ENCODE measurements at places on chromosomes 4 and X. TPM values are rescaled to one million over a fixed set of nuclear protein-coding genes. Genes with fewer than 3 reads are reported as not detected.

The GPAT3 gene
- total RNA-seq: 11.4 TPM

The MGAT4D gene
- total RNA-seq: not detected

The PHEX gene
- total RNA-seq: 0.25 TPM

The CTAG2 gene
- total RNA-seq: 0.28 TPM

The PFKFB1 gene
- 0.31 TPM for total RNA-seq

The ART3 gene
- total RNA-seq: not detected

The RBMXL3 gene
- not detected for total RNA-seq

The GPR173 gene
- total RNA-seq: 5.4 TPM

The QRFPR gene
- total RNA-seq: 7.8 TPM

The IL13RA2 gene
- total RNA-seq: 0.31 TPM

DNA sequence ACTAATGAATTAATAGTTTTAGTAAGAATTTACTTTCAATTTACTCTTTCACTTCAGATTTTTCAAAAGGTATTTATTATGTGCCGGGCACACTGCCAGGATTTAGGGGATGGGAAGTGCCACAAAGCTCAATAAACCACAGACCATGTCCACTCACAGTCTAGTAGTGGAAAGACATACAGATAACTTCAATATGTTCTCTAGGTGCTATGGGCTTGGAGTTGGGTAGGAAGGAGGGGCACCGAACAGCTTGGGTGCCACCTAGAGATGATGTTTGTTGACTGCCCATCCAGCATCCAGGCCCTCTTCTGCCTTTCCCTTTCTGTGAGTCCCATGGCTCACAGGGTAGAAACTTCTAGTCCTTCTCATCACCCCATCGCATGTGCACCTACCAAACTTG, 17.8 kb downstream of the MFAP3L start:
- H3K4me3 ChIP-seq: no peak overlapping the region
- no peak for DNase-seq
- no peaks in the 10 kb centered on the region for H3K36me3 ChIP-seq

DNA sequence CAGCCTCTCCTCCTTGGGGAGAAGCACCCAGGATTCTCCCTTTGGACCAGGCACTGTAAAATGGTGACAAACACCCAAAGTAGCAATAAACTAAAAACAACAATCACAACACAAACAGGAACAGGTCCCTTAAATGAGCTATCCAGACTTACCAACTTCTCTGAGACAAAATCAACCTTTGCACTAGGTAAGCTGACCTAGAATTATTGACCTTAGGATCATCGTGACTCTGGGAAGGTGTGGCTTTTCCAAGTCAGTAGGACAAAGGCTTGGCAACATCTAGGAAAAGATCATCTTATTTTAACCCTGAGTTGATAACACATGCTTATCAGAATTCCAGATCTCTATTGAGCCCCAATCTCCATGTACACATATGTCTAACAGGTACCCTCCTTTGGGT, 166.7 kb downstream of the PRDM5 start:
- H3K27ac ChIP-seq: no peak overlapping the region
- no peaks in the 10 kb centered on the region for H3K27me3 ChIP-seq
- no peaks in the 10 kb centered on the region for H3K36me3 ChIP-seq
- no peak for DNase-seq
- H3K4me3 ChIP-seq: no peak overlapping the region

GRCh38 chr4:740656-741282, 35.1 kb downstream of the PCGF3 start:
- H3K36me3 ChIP-seq: peaks cover 2% of the 10 kb centered on the region
- no peaks in the 10 kb centered on the region for H3K27me3 ChIP-seq

DNA sequence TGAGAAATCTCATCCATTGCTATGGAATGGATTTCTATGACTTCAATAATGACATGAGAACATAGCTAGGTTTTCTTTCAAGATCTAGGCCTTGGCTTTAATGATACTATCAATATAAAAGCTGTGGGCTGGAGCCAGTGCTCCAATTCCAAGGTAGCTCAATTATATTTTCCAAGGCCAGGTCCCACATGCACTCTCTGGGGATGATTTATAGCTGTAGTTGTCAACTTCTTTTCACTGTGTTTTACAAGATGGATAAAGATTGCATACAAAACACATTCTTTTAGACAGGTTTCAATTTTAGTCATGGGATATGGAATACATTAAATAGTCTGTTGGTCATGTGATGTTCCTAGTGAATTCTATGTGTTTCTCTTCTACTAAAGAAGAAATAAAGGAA, 156.7 kb downstream of the DCAF12L1 start:
- H3K27me3 ChIP-seq: no peaks in the 10 kb centered on the region
- H3K4me3 ChIP-seq: no peak overlapping the region
- H3K36me3 ChIP-seq: no peaks in the 10 kb centered on the region
- no peak for DNase-seq
- H3K27ac ChIP-seq: no peak overlapping the region
- H3K4me1 ChIP-seq: no peaks in the 10 kb centered on the region

GRCh38 chr4:183165376-183165775, 66.3 kb downstream of the WWC2 start:
- H3K36me3 ChIP-seq: no peaks in the 10 kb centered on the region
- no peak overlapping the region for H3K4me3 ChIP-seq
- peak; percentile 27 for DNase-seq

GRCh38 chr4:35063031-35063570, 1181.2 kb downstream of the ARAP2 start:
- DNase-seq: no peak
- no peak overlapping the region for H3K27ac ChIP-seq
- no peaks in the 10 kb centered on the region for H3K36me3 ChIP-seq
- no peaks in the 10 kb centered on the region for H3K27me3 ChIP-seq
- H3K4me3 ChIP-seq: no peak overlapping the region

DNA sequence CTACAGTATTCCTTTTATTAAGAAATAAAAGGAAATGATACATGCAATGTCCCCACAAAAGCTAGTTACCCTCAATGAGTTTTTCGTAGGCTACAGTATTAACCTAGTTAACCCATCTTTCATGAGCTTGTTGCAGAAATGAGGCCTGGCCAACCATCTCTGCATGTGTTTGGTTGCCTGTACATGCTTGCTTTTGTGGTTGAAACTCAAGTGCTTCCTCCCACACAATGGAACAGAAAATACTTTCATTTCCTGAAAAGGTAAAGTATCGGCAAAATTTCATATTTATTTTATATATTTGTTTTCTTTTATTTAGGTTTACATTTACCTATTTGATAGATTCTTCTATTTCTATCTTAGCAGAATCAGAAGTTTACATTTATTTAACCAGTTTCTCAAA, 214.6 kb upstream of the FAM241A start:
- H3K4me3 ChIP-seq: no peak overlapping the region
- no peaks in the 10 kb centered on the region for H3K4me1 ChIP-seq
- H3K36me3 ChIP-seq: no peaks in the 10 kb centered on the region
- H3K27me3 ChIP-seq: no peaks in the 10 kb centered on the region

DNA sequence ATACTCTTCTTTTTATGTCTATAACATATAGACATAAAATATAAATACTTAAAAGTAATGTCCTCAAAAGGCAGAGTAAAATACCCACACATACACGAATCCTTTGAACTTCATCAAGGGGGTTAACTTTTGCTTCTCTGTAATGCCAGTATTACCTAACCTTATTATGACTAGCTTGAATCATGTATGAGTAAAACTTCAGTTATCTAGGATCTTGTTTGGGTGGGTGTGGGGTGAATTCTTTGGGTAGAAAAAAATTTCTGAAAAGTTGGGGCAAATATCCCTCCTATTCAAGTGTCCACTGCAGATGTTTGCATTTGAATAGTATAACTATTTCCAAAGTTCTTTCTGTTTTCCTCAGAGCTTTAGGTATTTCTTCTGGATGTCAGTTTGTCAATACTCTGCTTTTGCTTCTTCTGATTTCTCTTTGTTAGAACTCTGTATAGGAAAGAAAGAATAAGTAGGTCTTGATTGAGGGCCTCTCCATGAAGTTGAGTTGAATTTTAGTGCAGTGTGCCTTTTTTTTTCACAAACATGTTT, 173.8 kb downstream of the ADGRL3 start:
- no peak overlapping the region for H3K27ac ChIP-seq
- H3K4me1 ChIP-seq: no peaks in the 10 kb centered on the region
- no peak for DNase-seq
- H3K4me3 ChIP-seq: no peak overlapping the region

DNA sequence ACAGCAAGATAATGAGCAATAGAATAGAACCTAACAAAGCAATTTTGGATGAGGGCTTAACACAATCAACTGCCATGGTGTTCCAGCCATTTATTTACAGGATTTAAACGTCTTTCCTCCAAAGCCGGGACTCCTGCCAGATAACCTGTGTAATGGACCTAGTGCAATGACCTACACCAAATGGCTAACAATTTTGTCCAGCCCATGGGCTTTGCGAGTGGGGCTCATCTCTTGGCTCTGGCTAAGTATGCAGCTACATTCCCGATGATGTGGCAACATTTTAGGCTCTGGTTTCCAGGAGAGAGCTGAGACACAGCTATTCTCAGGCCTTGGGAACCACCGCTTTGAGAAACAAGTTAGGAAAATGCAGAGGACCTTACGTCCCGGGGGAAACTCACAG, 822.3 kb upstream of the FTHL17 start:
- H3K4me3 ChIP-seq: no peak overlapping the region
- DNase-seq: no peak
- H3K36me3 ChIP-seq: no peaks in the 10 kb centered on the region
- no peaks in the 10 kb centered on the region for H3K4me1 ChIP-seq
- H3K27me3 ChIP-seq: no peaks in the 10 kb centered on the region

- no peaks in the 10 kb centered on the region for H3K27me3 ChIP-seq
- H3K4me1 ChIP-seq: no peaks in the 10 kb centered on the region
- H3K36me3 ChIP-seq: no peaks in the 10 kb centered on the region
- H3K27ac ChIP-seq: no peak overlapping the region
- no peak for DNase-seq
- no peak overlapping the region for H3K4me3 ChIP-seq
Measured at GRCh38 chr4:126603825-126604224, 1028.9 kb upstream of the INTU start.

- no peaks in the 10 kb centered on the region for H3K27me3 ChIP-seq
- no peak for DNase-seq
- no peaks in the 10 kb centered on the region for H3K36me3 ChIP-seq
- H3K4me3 ChIP-seq: no peak overlapping the region
Measured at GRCh38 chr4:126130215-126130614, 815.5 kb downstream of the FAT4 start.

DNA sequence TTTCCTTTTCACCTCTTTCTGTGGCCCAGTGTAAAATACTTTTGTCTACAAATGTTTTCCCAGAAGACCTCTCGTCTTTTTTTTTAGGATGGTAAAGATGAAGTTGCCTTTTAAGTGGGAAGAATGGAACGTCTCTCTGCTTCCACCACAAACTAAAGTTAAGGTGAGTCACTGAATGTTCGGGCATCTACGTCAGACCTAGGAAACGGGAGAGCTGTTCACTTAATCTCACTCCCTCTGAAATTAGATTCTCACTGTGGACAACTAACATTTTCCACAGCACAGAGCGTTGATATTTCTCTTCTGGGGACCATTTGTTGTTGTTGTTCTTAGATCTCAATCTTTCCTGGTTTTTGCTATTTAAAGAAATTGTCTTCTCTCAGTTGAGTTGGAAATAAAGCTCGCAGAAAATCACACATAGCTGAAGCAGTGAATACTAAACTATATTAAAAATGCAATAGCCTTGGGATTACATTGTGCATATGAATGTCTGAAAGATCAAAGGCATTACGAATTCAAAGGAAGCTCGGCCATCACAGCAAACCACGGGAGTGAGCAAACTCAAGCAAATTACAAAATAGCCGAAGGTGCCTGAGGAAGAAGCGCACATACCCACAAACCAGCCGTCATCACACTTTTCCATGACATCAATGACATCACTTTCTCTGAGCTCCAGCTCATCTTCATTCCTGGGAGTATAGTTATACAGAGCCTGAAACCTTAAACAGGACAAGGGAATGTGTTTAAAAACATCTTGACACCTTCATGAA, 53.9 kb upstream of the PDLIM3 start:
- no peak overlapping the region for H3K4me3 ChIP-seq
- H3K4me1 ChIP-seq: no peaks in the 10 kb centered on the region
- H3K27ac ChIP-seq: no peak overlapping the region
- DNase-seq: no peak
- peaks cover 19% of the 10 kb centered on the region for H3K36me3 ChIP-seq
- no peaks in the 10 kb centered on the region for H3K27me3 ChIP-seq

DNA sequence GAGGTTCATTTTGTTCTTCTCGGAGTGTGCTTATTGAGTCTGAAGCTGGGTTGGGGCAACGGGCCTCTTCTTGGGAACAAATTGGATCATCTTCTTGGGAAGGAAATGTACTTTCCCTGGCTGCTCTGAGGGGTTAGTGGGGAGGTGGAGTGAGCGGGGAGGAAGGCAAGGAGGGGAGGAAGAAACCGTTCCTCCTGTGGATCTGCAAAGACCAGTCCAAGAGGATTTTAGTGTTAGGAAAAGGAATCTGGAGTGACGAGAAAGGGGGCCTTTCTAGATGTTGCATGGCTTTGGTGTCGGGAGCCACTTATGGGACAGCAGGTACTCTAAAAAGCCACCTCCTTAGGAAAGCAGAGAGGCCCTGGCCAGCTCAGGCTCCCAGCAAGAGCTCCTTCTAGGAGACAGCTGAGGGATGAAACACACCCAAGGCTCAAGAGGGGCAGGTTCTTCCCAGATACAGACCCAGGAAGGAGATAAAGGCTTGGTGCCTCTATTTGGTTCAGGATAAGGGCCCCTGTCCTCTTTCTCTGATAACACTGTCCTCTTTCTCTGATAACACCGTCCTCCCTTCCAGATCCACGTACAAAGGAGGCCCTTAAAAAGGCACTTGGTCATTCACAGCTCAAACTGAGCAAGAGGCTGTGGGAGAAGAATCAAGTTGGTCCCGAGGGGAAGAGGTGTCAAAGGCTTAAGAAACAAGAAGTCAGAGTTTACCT, 451 bp downstream of the SOD3 start:
- peak overlapping the region; percentile 59 for H3K27ac ChIP-seq
- no peak for DNase-seq
- peaks cover 8% of the 10 kb centered on the region for H3K27me3 ChIP-seq
- H3K4me1 ChIP-seq: no peaks in the 10 kb centered on the region
- peak overlapping the region; percentile 13 for H3K4me3 ChIP-seq
- no peaks in the 10 kb centered on the region for H3K36me3 ChIP-seq

DNA sequence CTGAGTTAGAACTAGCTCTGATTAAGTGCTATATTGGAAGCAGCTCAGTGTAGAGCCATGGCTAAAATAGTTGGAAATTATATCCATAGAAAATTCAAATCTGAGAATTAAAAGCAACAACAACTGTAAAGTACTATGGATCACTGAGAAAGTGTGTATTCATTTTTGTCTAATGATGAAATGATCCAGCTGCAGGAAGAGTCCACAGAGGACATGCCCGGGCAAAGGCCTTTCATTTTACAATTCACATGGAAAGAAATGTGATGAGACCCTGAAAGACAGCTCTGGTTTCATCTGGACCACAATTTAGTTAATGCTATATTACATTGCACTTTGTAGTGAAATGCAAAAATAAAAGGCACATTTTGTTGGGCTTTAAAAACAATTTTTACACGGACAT, 196.8 kb upstream of the FAT1 start:
- no peaks in the 10 kb centered on the region for H3K36me3 ChIP-seq
- DNase-seq: no peak
- no peak overlapping the region for H3K27ac ChIP-seq
- no peak overlapping the region for H3K4me3 ChIP-seq
- H3K27me3 ChIP-seq: no peaks in the 10 kb centered on the region

- peak overlapping the region; percentile 30 for H3K27ac ChIP-seq
- no peaks in the 10 kb centered on the region for H3K27me3 ChIP-seq
- H3K4me1 ChIP-seq: peaks cover 7% of the 10 kb centered on the region
- no peak overlapping the region for H3K4me3 ChIP-seq
- no peak for DNase-seq
Measured at GRCh38 chr4:41155194-41155830, 59.0 kb downstream of the APBB2 start.

- DNase-seq: no peak
- no peak overlapping the region for H3K27ac ChIP-seq
- no peak overlapping the region for H3K4me3 ChIP-seq
- no peaks in the 10 kb centered on the region for H3K36me3 ChIP-seq
Measured at GRCh38 chr4:45621971-45622370, 501.9 kb downstream of the GABRG1 start.

Measured in kidney (tissue), 22 donors.